Hematopoietic multipotent progenitor cell treated with erythropoietin and hydrocortisone succinate and interleukin-3 and kit ligand, for 8 days (in vitro differentiated cells): ENCODE measurements at places on chromosomes 12 and 14.

DNA sequence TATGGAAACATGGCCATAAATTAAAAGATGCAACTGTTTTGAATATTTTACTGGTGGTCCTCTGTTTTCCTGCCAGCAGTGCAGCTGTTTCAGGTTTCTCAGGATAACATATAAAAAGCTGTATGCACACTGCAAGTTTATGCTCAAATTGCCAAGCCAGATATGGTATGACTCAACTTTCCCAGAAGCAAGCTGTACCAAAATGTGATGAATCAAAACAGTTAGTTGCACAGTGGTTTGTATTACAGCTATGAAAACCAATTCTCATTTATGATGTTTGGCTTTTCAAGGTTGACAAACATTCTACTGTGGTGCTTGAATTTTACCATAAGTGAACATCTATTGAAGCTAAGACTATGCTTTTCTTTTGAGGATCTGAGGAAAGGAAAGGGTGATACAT lies 15.5 kb downstream of the TRMT5 start:
- DNase-seq = peak; percentile 34

GRCh38 chr12:79997096-79997791 lies 62.3 kb upstream of the PPP1R12A start:
- DNase-seq = no peak

DNA sequence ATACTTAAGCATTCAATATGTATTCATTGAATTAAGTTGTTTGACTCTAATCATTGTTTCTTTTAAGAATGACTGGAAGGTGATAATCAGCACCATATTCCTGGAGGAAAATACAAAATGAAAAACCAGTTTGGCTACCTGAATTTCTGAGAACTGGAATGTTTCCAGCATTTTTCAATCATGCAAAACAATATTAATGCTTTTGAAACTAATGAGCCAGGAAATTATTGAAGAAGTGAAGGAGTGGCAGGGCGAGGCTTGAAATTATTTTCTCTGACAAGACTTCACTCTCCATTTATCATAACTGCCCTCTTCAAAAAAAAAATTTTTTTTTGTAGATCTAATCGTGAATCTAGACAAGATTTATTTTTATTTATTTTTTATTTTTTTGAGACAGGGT lies 19.0 kb downstream of the TMEM19 start:
- no peak for DNase-seq

DNA sequence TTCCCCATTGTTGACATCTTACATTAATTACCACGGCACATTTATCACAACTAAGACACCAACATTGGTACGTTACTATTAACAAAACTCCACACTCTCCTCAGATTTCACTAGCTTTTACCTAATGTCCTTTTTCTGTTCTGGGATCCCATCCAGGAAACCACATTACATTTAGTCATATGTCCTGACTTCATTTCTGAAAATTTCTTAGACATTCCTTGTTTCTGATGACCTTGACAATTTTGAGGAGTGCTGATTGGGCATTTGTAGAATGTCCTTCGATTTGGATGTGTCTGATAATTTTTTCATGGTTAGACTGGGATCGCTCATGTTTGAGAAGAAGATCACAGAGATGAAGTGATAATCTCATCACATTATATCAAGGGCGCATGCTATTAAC lies 34.6 kb upstream of the ACSM4 start:
- DNase-seq = no peak

GRCh38 chr14:73955674-73956073 lies 5.6 kb downstream of the COQ6 start:
- no peak for DNase-seq
